ENCODE measurements at places on chromosomes 16 and 17.

- DNase-seq, result no peak
These were observed 14.9 kb downstream of the CDIP1 start for GRCh38 chr16:4523686-4524085.

GRCh38 chr16:57049678-57050077, 42.7 kb upstream of the CPNE2 start:
- no peak for DNase-seq

DNA sequence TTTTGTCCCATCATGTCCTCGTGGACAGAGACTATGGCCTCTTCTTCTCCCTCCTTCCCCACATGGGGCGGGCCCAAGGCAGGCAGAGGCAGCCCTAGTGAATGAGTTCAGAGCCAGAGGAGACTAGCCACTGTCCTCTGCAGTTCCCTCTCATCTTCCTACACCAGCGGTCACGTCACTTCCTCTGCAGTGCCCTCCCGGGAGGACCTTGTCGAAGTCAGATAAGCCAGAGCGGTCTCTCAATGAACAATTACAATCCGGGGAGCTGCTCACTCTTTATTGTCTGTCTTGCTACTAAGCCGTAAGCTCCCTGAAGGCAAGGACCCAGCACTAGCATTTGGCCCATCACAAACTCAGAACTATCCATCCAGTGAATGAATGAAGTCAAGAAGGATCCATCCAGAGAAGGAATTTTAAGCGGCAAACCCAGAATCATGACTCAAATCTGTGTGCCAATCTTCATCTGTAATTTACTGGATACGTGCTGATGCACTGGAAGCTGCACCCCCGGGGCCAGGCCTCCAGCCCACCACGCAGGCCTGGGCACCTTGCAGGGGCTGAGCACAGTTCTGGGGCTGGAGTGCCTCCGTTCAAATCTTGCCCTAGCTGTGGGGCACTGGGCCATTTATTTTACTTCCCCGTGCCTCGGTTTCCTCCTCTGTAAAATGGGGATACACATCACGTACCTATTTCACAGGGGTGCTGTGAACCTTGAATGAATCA, 18.1 kb downstream of the ZNF423 start:
- no peak for DNase-seq

DNA sequence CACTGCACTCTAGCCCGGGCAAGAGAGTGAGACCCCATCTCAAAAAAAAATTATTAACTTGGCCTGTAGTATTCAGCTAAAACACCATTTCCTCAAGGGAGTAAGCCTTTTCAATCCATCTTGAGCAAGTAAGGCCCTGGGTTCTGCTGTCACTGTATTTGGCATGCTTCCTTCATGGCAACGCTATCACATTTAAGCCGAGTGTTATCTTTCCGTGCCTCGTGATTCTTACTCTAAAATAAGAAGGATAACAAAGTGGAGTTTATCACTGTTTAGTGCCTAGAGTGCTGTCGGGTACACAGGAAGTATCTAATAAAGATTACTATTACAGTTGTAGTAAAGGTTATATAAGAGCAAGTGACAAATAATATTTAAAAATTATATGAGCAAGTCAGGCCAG, 8.8 kb downstream of the VPS53 start:
- no peak for DNase-seq

GRCh38 chr16:3513892-3514583, 13.2 kb downstream of the CLUAP1 start:
- no peak for DNase-seq

DNA sequence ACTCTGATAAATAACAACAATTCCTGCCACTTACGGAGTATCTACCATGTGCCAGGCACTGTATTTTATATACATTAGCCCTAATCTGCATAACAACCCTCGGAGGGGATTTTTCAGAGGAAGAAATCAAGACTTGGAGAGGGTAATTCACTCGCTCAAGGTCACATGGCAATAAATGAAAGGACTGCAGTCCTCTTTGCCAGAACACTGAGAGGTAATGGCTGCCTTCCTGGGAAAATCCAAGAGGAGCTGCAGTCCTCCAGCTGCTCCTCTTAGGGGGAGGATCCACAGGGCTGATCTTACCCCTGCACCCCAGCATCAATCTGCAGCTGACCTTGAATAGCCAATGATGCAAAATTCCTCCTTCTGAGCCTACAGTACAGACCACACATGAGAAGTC, 114.1 kb upstream of the RPL38 start:
- no peak for DNase-seq

DNA sequence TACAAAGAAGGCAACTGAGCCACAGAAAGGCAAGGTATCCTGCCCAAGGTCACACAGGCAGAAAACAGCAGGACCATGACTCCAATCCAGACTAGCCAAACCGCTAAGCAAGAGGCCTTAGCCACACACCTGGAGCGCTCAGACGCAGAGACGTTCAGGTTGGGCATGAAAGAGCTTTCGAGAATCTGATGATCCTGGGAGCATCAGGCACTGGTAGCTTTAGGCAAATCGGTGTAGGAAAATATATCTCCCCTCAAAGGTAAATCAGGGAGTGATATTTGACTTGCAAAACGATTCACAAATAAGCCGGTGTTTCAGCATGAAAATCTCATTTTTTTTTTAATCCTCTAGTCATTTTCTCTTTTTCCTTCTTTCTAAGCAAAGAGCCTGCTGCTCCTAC, 279.0 kb downstream of the MRTFB start:
- no peak for DNase-seq

GRCh38 chr16:46885960-46886763, 2.0 kb downstream of the GPT2 start:
- no peak for DNase-seq

- DNase-seq, result no peak
These were observed 10.9 kb upstream of the DHRS7C start for GRCh38 chr17:9802294-9802693.

DNA sequence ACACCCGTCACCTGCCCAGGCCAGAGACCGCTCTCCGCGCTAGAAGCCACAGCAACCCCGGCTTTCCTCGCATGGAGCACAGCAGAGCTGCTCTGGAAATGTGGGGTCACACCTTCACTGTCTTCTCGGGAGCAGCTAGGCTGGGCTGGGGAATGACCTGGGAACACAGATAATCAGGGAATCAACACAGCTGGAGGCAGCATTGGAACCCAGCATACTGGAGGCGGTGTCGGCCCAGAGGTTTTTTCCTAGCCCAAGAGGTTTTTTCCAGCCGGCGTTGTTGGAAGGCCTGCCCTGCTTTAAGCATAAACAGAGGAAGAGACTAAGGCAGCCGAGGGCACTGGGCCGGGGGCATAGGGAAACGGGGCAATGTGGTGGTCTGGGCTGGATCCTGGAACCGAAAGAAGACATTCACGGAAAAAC, 791 bp upstream of the PLD6 start:
- DNase-seq, result no peak

GRCh38 chr16:31465788-31466370, 6.1 kb upstream of the TGFB1I1 start:
- DNase-seq, result no peak

DNA sequence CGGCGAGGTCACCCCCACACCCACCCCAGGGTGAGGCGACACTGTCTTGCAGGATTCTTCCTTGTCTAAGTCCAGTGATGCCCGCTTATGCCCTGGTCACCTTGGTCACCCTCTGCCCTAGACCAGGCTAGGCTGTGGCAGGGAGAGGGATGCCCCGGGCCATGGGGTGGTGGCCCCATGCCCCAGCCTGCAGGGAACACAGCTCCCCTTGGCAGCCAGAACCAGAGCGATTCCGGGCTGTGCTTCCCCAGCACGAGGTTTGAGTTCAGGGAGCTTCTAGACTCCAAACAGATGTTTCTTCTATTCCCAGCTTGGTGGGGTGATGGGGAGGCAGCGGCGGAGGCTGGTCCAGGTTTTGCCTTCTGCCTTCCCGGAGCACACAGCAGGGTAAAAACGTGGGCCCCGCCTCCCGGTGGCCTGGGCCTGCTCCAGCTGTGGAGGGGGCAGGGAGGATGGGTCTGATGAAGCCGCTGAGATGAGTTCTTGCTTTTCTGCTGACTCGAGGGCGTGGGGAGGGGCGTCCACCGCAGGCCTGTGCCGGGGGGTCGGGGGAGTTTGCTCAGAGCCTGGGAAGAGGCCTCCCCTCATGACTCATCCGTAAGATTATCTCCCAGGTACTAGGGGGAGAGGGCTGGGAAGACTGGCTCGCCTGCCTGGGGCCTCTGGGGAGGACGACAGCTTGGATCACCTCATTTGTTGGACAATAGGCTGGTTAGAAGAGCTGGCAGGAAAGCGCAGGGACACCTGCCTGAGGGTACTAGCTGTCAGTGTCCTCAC, 15.4 kb downstream of the SMTNL2 start:
- no peak for DNase-seq

GRCh38 chr16:88871349-88871702, 4.9 kb upstream of the PABPN1L start:
- no peak for DNase-seq

- DNase-seq, result no peak
These were observed 294.2 kb upstream of the C16orf82 start for GRCh38 chr16:26772503-26772902.

DNA sequence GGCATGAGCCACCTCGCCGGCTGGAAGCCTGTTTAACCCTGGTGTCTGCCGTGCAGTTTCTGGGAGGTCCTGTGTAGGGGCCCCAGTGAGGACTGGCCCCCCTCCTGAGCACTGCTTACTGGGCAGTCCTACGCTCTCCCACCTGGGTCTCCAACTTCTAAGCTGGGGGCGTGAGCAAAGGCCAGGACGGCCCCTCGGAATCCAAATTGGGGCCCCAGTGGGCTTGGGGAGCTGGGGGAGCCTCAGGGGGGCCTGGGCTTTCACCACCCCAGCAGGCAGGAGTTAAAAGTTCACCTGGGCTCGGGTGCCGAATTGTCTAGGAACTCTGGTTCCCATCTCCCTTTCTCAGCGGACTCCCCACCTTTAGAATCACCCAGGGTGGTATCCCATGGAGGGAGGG, 7.2 kb upstream of the SLC38A10 start:
- no peak for DNase-seq

- DNase-seq, result no peak
These were observed 54.9 kb downstream of the SDR42E1 start for GRCh38 chr16:81956213-81956948.

DNA sequence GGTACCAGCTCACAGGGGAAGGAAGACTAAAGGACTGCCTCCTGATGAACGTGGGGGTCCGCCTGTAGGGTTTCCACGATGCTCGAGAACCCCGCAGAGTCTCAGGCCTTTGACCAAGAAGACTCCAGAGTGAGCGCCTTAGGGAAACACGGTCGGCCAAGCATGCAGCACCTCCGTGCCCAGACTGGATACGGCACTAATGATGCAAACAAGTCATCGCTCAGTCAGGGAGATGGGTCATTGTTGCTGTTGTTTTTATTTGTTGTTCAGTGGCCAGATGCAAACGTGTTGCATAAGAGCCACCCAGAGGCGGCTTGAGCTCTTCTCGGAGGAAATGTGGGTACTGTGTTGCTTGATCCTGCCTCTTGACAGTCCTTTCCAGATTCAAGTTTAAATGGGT, 19.3 kb upstream of the RBFOX3 start:
- DNase-seq, result no peak

GRCh38 chr16:2610781-2611498, 71.4 kb upstream of the KCTD5 start:
- DNase-seq, result no peak

GRCh38 chr16:54102888-54103866, 183.4 kb downstream of the IRX3 start:
- DNase-seq, result no peak

DNA sequence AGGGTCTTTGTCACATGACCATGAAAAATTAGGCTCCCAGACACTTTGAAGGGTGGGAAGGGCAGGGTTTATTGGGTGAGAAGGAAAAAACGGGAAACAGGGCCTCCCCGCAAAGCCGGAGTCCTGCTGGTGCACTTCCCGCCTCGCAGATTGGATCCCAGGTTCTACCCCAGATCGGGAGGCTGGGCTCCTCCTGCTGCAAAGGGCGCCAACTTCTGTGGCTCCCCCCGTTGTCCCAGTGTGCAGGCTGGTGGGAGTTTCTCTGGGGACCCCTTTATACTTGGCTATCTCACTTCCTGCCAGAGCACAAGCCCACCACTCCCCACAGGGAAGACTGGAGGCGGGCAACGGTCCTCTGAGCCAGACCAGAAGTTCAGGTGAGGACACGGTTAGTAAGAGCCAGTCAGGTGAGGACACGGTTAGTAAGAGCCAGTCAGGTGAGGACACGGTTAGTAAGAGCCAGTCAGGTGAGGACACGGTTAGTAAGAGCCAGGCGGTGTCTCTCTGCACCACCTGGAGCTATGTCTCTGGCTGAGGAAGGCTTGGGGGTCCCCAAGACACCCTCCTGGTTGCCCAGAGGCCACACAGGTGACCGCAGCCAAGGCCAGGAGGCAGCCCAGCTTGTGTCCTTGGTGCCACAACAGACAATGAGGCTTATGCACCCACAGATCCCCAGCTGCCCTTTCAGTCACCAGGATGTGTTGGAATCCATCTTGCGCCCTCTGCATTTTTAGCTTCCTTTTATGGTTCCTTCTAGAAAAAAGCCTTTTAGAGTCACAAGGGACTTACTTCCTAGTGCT, 48.1 kb upstream of the CHMP6 start:
- no peak for DNase-seq

GRCh38 chr17:50103941-50104340, 8.8 kb downstream of the PDK2 start:
- DNase-seq, result no peak
